CD8-positive, alpha-beta memory T cell (primary cell): ENCODE measurements at places on chromosomes 7 and 10. TPM values are rescaled to one million over a fixed set of nuclear protein-coding genes. Genes with fewer than 3 reads are reported as not detected.

The OPN4 gene
- not detected for total RNA-seq

The LRRD1 gene
- not detected for total RNA-seq

The NFE2L3 gene
- 43.5 TPM for total RNA-seq

The TMEM139 gene
- 0.84 TPM for total RNA-seq

The KNDC1 gene
- not detected for total RNA-seq
